ENCODE measurements at places on chromosomes 2 and 18.

DNA sequence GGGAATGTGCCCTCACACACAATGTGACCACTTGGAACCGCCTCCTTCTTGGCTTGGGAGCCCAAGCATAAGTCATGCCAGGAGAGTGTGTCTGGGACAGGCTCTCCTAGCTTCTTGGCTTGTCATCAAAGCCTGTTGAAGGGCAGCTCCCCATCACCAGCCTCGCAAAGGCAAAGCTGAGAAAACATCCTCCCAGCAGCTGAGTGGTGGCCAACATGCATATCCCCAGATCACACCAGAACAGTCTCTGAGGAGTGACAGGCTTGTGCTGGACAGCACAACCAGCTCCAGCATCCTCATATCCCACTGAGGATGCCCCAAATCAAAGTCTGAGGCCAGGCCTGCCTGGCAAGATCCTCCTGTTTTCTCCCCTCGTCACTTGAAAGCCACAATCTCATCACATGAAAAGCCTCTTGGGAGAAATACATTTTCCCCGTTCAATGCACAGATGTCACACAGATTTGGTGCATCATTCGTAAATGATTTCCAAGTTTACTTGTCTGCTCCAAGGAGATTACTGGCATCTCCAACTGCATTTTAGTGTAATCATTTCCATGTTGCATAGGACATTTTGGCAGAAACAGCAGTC, 269.3 kb downstream of the TTC32 start:
- DNase-seq = no peak

DNA sequence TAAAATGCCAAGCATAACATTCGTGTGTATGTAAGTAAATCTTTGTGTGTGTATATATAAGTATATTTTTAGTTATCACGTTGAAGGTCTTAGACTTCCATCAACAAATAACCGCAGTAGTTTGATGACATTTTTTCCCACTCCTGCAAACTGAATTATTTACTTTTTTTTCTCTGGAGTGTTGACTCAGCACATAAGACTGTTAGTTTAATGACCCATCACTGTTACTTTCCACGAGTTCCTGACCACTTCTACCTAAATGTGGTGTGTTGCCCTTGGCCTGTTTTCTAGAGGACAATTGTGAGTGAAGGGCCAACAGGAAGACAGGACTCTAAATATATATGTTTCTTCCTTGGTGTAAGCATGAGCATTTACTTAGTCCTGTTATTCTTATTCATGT, 71.3 kb upstream of the TXNDC2 start:
- no peak for DNase-seq

- no peak for DNase-seq
Observed at GRCh38 chr18:2635586-2635985, 19.9 kb upstream of the SMCHD1 start.

DNA sequence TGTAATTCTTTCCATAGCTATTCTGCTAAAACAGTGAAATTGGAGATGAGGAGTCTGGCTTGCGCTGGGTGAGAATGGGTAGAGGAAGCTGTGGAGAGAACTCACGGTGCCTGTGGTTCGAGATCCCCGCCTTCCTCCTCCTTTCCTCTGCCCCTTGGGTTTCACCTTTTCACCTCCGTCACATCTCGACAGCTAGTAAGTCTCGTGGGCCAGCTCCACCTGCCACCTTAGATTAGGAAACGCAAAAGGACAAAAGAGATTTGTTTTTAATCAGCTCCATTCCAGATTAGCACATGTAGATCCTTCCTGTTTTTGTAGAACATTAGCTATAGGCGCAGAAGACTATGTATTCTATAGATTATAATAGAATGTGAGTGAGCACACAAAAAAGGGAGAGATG, 20.6 kb downstream of the TRIB2 start:
- no peak for DNase-seq

- no peak for DNase-seq
Observed at GRCh38 chr18:44974174-44974573, 293.5 kb downstream of the SETBP1 start.

DNA sequence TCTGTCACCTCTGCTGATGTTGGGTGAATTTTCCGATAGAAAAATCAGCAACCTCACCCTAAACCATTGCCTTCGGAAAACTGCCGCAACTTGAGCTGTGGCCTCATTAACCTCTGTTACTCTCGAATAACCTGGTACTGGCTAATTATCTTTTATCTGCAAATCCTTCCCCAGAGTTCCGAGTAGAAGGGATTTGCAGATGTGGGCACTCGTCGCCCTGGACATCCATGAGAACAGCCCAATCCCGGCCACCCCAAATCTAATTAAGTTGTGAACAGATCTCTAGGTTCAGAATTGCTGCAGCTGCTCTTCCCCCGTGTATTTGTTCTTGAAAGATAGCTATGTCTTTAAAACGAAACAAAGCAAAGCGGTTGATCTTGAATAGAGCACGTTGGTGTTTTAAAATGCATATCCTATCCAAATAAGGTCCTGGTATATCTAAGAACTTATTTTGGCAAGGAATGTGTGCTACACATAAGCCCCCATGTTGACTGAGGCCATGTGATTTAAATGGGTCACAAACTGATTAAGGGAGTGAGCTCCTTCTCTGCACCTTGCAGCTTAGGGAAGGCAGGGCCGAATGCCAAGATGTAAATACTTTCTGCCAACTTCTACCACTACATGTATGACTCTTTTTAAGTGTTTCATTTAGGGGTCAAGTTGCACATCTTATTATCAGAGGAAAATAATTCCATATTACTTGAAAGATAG, 88.2 kb downstream of the MTCL1 start:
- no peak for DNase-seq

- DNase-seq = no peak
Observed at GRCh38 chr2:241340631-241341163, 15.4 kb upstream of the FARP2 start.

DNA sequence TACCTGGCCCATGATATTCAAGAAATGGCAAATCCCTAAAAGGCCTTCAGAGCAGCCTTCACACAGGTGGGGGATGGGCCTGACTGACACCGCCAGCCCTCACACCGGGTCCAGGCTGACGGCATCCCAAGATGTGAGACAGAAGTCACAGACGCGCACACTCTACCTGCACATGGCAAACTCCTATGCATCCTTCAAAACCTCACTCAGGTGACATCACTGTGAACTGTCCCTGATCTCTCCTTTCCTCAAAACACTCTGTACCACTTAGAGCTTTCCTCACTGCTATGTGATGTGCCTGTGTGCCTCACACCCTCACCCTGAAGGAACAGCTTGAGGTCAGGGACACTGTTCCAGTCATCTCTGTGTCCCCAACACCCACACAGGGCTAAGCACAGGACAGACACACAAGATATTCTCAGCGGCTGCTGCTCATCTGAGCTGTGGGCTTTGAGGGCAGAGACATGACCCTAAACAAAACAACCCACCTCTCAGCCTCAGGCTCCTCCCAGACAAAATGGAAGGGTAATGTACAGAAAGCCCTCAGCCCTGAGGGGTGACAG, 27.5 kb downstream of the BIN1 start:
- DNase-seq = no peak

- DNase-seq = no peak
Observed at GRCh38 chr18:5285326-5285725, 10.2 kb downstream of the ZBTB14 start.

GRCh38 chr2:145194673-145195072, 674.8 kb upstream of the ZEB2 start:
- no peak for DNase-seq

GRCh38 chr2:25824718-25825117, 53.6 kb downstream of the ASXL2 start:
- no peak for DNase-seq

DNA sequence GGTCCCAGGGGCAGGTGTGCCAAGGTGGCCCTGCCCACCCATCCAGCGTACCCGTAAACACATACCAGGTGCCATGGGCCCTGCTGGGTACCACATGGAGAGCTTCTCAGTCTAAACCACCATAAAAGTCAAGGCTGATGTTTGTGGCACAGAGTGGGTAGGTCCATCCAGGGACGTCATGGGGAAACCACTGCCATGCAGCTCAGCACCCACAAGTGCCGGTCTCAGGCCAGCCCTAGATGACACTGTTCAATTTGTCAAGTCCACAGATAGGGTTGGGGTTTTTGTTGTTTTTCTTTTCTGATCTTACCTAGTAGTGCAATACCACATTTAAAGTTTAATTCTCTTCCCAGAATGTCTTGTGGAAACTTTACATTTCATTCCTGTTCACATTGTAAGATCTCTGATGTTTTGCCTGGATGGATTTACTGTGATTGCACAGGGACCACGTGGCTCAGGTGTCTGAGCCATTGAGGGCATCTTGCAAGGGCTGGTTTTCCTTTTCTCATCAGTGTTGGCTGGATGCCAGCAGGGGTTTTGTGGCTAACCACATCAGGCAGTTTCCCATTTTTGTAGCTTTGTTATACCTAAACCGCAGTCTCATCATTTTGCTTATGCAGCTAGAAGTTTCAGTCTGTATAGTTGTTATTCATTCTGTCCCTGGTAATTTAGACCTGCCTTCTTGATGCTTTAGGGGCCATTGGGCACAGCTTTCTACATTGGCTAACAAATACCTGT, 64.7 kb downstream of the STK25 start:
- no peak for DNase-seq
